M059J (cell line): ENCODE measurements at places on chromosomes 16 and 17.

DNA sequence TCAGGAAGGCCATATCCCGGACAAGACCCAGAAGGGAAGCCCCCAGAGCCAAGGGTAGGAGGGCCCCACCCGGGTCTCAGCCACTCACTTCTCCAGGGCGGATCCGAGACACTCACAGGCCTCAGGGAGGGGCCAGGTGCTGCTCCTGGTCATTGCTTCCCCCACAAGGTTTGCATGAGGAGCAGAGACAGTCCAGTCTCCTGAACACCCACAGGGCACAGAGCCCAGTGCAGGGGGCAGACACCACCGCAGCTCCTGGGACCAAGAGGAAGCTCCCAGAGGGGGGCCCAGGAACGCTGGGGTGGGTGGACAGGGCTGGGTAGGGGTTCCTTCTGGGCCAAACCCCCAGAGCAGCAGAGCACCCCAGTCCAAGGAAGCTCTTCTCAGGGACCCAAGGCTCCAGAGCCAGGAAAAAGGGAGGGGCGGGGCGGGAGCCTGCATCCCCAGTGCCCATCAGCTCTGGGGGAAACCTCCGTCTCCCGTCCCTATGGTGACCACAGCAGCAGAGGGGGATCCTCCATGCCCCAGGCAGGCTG, 709 bp upstream of the MRPL28 start:
- no peak for DNase-seq

GRCh38 chr16:66275775-66276428, 90.6 kb upstream of the CDH5 start:
- peak; percentile 58 for DNase-seq

- DNase-seq, result no peak
Measured at GRCh38 chr17:78353834-78354233, 6.0 kb downstream of the SOCS3 start.

- peak; percentile 64 for DNase-seq
Measured at GRCh38 chr17:56152874-56153602, at the start of gene ANKFN1. TSS of gene ANKFN1 (plus strand) at chr17:56153475. CDS start at chr17:56212668, 59,193 bp downstream.

DNA sequence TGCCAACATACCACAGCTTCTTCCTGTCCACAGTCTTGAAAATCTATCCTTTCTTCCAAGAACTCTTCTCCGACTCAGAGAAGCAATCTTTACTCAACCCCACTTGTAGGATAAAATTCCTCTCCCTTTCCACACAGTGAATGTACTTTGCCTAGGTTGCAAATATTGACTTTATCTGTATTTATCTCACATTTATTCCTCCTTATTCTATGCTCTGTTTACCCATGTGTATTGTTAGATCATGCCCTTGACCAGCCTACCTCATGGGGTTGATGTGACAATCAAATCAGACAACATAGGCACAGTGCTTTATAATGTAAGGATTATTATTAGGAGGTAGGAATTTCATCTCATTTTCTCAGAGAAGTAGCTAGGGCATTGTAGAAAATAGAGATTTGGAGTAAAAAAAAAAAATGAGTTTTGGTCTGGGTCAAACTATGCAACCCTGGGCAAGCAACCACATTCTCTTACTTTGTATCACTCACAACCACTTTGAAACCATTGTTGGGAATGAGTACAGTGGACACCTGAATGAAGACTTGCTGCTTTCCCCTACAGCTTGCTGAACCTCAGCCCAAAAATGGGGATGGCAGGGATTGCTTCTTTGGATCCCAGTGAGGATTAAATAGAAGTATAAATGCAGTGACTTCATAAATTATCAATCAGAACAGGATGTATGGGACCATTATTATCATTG, 9.1 kb upstream of the SLC35B1 start:
- DNase-seq, result no peak

DNA sequence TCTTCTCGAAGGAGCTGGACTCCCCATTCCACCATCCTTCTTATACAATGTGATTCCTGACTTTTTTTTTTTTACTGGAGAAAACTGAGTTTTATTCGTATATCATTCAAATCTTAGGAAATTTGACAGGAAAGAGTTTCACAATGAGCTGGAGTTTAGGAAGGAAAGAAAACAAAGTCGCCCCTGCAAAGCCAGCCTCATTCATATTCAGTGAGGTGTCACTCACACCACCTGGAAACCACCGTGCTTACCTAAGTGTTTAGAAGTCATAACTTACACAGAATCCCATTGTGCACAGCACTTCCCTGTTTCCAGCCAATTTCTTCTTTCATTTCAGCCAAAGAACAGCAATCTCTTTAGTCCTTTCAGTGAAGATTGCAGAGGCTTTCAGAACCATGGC, 90.3 kb upstream of the CHMP6 start:
- no peak for DNase-seq

DNA sequence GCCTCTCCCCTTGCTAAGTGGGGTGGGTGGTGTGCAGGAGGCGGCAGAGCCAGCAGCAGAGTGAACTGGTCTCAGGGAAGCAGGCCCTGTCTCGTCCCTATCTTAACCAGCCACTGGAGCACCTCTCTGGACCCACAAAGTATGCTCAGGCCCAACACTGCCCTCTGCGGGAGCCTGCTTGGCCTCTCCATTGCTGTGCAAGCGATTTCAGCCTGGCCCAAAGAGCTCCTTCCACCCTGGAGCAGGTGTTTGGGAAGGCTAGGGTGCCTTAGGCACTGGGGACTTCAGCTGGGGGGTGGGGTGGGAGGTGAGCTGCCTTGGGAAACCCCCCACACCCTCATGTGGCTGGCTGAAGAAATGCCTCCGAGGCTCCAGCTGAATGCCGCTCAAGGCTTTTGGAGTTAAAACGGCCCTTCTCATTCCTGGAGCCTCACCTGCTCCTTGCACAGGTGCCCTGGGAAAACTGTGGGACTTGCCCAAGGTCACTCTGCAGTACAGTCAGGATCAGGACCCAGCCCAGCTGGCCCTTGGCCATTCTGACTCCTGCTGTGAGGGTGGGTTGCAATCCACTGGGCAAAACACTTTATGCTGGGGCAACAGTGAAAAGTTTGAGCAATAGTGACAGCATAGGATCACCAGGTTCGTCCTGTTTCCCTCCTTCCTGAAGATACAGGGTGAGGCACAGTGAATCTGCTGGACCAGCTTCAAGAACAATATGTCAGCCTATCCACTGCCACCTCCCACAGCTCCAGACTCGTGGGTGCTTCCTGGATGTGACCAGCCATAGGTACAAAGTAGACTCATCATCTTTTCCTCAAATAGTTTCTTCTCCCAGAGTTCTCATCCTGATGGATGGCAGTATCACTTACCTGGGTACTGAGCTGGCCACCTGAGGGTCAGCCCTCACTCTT, 5.9 kb upstream of the UBE2O start:
- peak; percentile 67 for DNase-seq

DNA sequence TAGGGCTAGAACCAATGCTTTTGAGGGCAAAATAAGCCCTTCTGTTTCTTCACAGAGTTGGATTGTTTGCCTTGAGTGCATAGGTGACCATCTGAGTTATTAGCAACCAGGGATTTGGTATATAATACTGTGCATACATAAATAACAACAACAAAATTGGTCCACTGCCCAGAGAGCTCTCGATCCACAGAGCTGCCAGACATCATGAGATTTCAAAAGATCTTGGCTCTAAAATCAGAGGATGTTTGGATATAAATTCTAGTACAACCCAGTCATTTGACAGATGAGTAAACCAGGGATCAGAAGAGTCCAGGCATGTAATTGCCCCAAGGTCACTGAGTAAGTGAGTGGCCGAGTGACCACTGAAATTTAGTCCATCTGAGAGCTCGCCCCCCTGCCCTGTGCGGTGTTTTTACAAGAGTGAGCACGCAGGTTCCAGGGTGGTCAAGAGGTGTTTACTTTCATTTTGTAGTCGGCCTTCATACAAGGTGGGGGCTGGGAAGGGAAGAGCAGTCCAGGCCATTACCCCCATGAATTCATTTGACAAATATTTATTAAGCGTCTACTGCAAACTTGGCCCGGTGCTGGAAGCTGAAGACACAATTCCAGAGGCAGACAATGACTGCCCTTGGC, 1.8 kb upstream of the MT2A start:
- DNase-seq, result peak; percentile 99
